ENCODE measurements at places on chromosomes 1 and 21. TPM values are rescaled to one million over a fixed set of nuclear protein-coding genes. Genes with fewer than 3 reads are reported as not detected.

DNA sequence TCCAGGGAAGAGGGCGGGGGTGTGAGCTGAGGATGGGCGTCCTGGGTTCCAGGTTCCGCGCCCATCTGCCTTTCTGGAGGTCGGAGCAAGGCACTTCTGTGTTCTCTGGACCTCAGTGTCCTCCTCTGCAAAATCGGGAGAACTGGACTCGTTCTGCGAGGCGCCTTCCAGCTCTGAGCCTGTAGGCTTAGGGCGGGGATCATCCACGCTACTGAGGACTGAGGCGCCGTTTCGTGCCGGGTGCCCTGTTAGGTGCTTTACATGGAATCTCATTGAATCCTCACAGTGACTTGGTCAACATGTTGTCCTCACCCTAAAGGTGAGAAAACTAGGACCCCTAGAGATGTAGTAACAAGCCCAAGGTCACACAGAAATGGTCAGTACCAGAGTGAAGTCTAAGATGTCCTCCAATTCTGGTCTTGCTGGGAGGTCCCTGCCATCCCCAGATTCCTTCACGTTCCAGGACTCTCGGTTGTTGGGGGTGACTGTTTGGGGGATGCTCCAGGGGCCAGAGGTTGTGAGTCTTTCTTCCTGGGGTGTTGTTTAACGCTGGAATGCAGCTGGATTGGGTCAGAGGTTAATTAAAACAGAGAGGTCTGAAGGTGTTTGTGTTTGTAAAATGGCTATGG, 677 bp downstream of the PRKAA2 start:
- no peak for DNase-seq

DNA sequence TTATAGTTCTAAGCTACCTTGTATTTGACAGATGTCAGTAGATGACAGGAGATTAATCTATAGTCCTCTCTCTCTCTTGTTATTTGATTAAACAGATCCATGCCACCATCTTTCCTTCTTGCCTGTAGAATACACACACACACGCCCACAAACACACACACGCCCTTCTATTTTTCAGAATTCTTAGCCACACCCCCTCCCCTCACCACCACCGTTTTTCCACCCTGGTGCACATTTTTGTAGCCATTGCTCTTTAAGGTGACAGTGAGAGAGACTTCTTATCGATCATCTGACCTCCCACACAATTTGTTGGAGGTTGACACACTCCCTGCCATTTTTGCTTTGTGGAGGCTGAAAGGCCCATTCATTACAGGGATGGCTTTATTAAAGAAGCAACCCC, 123.2 kb downstream of the NTNG1 start:
- DNase-seq, result no peak

DNA sequence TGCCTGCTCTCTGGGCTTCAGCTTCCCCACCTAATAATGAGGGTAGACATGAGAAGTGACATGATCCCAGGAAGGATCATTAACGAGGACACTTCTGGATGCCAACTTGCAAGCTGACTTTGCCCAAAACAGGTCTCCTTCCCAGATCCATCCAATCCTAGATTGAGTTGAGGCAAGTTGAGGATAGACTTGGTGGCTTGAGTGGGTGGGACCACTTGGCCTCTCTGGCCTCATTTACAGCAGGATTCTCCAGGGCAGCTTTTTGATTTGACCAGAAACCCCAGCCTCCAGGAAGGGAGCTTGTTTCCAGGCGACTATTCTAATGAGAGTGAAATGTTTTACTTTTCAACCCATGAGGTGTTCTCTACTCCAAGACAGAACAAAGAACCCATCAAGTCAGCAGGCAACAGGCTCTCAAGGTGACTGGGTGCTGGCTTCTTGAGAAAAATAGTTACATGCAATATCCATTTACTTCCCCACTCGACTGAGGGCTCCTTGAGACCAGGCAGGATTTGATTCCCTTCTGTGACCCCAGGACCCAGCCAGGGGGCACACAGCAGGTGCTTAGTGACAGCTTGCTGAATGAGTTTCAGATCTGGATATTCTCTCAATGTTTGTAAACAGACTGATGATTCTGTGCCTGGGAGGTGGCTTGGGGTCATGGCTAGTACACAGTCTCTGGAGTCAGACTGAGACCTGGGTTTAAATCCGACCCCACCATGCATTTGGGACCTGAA, 128.2 kb downstream of the DMRTB1 start:
- no peak for DNase-seq

C1orf210 gene
- not detected for total RNA-seq

GPR37L1 gene
- not detected for total RNA-seq

Measured in naive thymus-derived CD4-positive, alpha-beta T cell (primary cell).